SK-N-SH treated with all-trans-retinoic acid at 6 μM for 48 hours (cell line): ENCODE measurements at places on chromosomes 11 and 22.

- no peak for ATAC-seq
These were observed 43.0 kb downstream of the RASSF10 start for GRCh38 chr11:13052130-13052571.

DNA sequence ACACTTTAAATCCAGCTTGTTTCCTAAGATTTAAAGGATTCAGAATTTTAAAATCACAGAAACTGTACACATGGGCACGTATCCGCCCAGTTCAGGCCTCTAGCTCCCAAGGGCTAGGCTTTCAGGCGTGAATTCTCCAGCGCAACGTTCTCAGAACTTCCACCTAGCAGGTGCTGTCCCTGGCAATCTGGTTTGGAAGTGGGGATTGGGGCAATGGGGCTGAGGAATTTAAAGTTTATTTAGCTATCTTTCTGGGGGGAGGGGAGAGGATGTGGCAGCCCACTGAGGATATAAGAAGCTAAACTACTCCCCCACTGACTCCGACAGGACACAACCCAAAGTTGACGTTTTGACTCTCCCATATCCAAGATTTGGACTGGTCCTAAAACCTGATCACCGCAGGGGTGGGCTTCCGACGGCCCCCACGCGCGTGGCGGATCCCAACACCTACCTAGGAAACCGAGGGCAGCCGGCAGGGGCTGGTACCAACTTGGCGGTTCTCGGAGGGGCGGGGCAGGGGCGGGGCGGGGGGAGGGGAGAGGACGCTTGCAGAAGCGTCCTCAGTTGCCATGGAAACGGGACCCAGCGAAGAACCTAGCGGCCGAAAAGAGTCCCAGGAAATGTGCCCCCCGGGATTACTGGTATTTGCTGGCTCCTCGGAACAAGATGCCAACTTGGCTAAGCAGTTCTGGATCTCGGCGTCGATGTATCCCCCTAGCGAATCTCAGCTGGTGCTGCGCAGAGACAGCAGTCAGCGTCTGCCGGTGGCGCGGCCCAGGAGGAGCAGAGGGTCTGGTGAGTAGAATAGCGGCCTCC lies at the start of gene HOATZ:
HOATZ (plus strand) TSS at position 563 of the 816 bp plus-strand sequence; CDS start at position 570, 7 bp downstream.
- ATAC-seq, result peak; percentile 77

- ATAC-seq, result no peak
These were observed 115.6 kb upstream of the ZBED5 start for GRCh38 chr11:10973416-10973815.

GRCh38 chr11:59380263-59381059 lies 21.8 kb downstream of the OR5AN1 start:
- ATAC-seq, result no peak

GRCh38 chr11:3830730-3831129 lies 10.0 kb downstream of the RHOG start:
- no peak for ATAC-seq

DNA sequence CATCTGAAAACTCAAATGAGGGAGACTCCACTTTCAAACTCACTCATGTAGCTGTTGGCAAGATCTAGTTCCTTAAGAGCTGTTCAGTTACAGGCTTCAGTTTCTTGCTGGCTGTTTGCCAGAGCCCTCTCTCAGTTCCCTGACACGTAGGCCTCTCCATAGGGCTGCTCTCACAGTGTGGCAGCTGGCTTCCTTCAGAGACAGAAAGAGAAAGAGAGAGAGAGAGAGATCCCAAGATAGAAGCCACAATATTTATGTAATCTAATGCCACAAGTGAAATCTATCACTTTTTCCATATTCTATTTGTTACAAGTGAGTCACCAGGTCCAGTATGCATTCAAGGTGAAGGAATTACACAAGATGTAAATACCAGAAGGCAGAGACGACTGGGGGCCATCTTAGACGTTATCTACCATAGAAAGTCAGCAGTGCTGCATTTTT lies 168.8 kb downstream of the RCN1 start:
- no peak for ATAC-seq

- no peak for ATAC-seq
These were observed 9.4 kb upstream of the GRIK4 start for GRCh38 chr11:120501976-120502755.

DNA sequence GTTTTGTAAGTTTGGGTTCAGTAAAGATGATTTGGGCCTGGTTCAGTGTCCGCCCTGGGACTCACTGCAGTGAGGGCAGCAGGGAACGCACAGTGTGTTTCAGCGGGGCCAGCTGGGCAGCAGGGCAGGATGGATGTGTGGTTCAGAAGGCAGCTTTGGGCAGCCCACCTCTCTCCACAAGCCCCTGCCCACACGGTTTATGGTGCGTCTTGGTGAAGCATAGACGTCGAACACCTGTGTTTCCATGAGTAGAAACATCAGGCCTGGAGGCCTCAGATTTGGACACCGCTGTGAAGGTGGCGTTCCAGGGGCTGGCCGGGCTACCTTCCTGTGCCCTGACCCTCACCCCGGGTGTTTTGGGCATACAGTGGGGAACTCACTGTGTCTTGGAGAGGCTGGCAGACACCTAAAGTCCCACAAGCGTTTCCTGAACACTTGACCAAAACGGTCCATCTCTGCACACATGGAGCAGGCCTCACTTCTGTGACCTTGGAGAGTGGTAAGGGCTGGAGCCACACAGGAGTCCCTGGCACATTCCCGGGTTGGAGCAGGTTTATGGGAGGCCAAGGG lies 59.0 kb downstream of the ST14 start:
- no peak for ATAC-seq

DNA sequence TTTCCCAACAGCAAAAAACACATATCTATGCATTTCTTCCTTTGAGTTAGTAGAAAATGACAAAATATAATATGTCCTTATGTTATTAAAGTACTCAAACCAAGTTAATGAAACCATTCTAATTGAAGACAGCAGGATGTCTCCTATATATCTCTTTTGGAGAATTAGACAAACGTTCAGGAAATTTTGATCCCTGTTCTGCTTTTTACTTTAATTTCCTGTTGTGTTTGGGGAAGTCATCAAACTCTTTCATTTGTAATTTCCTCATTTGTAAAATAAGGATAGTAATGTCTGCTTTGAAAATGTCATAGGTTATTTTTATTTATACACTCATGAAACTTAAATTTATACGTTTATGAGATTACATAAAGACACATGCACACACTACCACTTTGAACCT lies 281.8 kb upstream of the ANO5 start:
- ATAC-seq, result no peak

DNA sequence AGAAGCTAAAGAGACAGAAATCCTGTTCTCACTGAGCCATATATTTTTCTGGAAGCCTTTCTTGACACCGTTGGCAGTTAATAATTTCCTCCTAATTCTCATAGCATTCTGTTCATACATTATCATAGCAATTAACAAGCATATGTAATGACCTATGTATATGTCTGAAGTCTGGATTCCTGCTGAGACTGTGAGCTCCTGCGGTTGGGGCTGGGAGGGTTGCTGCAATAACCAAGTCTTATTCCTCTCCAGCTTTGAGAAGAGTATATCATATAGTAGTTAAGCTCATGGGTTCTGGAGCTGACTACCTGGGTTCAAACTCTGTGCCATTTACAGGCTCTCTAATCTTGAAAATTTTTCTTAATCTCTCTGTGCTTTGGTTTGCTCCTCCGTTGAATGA lies 175.2 kb downstream of the MAML2 start:
- no peak for ATAC-seq

DNA sequence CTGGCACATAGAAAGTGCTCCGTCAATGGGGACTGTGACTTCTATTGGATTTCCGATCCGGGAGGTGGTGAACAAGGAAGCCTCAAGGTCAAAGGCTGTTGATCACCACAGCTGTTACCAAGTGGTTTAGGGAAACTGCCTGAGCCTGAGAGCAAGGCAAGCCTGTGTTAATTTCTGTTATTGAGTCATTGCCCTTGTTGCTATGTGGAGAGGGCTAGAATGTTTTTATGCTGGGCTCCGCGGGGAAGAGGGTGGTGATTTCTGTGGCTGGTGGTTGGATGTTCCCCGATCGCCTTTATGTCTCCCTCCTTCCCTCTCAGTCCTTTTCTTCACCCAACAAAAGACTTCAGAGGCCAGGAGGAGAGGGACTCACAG lies 108.5 kb upstream of the ALX4 start:
- no peak for ATAC-seq

GRCh38 chr11:24624432-24624831 lies 127.6 kb downstream of the LUZP2 start:
- no peak for ATAC-seq

- ATAC-seq, result no peak
These were observed 727.1 kb downstream of the METTL15 start for GRCh38 chr11:28835317-28835716.

DNA sequence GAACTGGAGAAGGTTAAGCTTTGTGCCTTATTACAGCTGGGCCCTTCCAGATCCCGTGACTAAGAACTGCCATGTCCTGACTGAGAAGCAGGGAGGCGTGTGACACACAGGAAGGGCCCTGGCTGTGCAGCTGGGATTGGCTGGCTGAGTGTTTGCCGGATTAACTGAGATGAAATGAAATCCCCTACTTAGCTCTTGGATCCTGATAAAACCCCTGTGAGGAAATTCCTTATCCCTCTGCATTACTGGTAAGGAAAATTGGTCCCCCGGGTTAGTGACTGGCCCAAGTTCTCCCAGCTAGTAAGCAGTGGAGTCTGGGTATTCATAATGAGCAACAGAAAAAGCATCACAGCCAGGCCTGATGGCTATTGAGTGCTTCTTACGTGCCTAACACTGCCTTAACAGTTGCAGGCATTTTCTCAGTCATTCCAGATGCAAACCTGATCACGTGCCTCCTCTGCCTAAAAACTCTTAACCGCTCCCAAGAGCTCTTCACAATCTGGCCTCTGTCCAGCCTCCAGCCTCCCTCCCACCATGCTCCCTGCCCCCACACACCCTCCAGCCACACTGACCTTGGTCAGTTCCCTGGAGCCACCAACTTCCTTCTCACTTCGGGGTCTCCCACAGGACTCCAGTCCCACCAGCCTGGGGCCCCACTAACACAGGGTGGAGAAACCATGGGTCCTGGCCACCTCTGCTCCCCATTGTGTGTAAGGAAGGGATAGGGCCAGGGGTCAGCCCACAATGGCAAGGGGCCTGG lies 37.8 kb downstream of the ARRB1 start:
- ATAC-seq, result no peak

DNA sequence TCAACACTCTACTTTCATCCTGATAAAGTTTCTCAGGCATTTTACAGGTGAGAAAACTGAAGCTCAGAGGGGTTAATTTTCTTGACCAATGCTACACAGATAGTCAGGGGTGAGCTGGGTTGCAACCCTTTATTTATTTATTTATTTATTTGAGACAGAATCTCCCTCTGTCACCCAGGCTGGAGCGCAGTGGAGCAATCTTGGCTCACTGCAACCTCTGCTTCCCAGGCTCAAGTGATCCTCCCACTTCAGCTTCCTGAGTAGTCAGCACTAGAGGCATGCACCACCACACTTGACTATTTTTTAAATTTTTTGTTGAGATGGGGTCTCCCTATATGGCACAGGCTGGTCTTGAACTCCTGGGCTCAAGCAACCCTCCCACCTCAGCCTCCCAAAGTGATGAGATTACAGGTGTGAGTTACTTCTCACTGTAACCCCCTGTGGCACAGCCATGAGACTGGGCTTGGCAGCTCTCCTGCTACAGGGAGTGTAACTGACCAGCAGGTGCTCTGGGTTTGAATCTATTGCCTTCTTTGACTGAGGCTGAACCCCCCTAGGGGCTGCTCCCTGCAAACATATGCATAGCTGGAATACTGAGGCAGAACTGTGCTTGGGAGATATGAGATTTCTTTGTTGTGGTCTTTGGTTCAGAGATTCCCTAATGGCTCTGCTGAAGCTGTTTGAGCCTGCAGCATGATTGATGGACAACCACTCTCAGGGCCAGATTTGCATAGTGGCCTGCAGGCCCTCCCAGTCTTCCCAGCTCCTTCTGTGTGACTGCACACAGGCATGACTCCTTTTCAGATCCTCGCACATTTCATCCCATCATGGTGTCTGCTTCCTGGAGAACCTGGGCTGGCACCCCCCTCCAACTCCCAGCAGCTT lies 6.1 kb downstream of the C11orf96 start:
- ATAC-seq, result no peak

- ATAC-seq, result no peak
These were observed 49.0 kb upstream of the TTC12 start for GRCh38 chr11:113265362-113265761.

GRCh38 chr22:46532416-46532815 lies 5.0 kb downstream of the CELSR1 start:
- no peak for ATAC-seq

- ATAC-seq, result no peak; the same call in 2 of the 3 replicates
These were observed 28.8 kb downstream of the PRDM10 start for GRCh38 chr11:129973809-129974208.

GRCh38 chr11:9765320-9766101 lies 101.6 kb downstream of the SWAP70 start:
- peak; percentile 86 for ATAC-seq

DNA sequence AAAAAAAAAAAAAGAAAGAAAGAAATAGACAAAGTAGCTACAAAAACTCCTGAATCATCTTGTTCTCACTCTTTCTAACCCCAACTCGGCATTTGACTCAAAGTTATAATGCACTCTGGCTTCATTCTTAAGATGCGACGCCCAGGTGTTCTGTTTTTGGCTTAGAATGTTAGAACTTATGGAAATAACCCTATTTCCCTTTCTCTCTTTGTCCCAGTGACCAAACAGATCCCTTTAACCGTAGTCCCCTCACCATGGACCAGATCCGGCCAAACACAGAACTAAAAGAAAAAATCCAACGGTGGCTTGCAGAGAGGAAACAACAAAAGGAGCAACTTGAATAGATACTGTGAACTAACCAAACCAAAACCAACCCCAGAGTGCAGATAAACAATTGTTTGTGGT lies 5.3 kb upstream of the ATP5MG start:
- no peak for ATAC-seq

DNA sequence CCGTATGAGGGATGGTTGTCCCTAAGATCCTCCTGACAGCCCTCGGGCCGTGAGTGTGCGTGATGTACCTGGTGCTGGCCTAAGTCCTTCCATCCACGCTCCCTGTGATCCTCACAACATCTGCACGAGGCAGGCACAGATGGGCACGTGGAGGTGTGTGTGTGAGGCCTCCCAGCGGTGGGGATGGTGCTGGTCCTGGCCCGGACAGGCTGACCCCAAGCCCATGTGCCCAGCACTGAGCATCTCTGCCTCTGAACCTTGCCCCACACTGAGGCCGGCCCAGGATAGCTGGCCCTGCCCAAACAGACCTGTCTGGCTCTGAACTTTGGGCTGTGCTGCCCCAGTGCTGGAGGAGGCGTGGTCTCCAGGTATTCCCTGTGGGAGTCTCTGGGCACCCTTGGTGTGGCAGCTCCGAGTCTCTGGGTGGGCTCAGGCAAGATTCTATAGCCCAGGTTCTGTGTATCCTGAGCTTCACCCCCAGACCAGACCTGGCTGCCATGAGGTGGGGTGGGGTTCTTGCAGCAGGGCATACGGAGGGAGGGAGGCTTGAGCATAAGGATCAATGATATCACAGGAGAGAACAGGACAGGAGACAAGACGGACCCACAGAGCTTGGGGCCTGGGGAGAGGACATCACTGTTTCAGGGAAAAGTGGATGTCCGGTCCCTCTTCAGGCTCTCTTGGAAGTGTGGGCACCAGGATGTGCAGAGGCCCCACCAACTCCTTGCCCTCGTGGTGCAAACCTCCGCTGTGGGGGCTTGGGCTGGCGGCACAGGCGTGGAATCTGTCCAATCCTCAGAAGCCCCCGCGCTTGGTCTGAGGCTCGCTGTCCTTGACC lies 881.8 kb downstream of the BRD1 start:
- ATAC-seq, result no peak
